ENCODE measurements at places on chromosomes 3 and 15. TPM values are rescaled to one million over a fixed set of nuclear protein-coding genes. Genes with fewer than 3 reads are reported as not detected.

Gene LRRC3B
- 67.9 TPM for polyA plus RNA-seq

Gene LYZL4
- polyA plus RNA-seq: not detected

Gene NRG4
- 7.3 TPM for polyA plus RNA-seq

GRCh38 chr3:84304214-84304613 lies 654.6 kb upstream of the CADM2 start:
- no peak for DNase-seq

DNA sequence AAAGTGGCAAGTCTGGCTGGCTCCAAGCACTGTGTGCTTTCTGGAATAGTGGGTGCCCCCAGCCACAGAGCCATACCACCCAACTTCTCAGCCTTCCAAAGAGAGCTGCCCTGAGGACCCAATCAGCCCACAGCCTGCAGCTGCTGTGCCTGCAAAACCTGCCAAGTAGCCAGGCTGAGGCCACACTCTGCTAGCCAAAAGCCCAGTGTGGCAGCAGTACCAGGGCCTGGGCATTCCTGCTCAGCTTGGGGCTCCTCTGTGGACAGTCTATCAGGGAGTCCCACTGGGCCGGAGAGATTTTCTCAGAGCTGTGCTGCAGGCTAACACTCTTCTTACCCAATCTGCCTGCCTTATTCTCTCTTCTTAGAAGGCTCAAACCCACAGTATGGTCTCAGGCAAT lies 136.5 kb downstream of the TPRA1 start:
- no peak for DNase-seq

DNA sequence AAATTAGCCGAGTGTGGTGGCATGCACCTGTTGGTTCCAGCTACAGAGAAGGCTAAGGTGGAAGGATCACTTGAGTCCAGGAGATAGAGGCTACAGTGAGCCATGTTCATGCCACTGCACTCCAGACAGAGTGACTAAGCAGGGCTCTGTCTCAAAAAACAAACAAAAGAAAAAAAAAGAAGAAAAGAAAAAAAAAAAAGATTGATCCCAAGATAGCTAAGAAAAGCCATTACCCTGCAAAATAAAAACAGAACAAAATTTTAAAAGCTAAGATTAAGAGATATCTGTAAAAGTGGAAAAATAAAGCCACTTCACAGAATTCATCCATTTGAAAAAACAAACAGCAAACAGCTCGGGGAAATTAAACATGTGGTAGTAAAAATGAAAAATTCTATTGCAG lies 23.8 kb downstream of the LRRC2 start:
- DNase-seq: no peak

DNA sequence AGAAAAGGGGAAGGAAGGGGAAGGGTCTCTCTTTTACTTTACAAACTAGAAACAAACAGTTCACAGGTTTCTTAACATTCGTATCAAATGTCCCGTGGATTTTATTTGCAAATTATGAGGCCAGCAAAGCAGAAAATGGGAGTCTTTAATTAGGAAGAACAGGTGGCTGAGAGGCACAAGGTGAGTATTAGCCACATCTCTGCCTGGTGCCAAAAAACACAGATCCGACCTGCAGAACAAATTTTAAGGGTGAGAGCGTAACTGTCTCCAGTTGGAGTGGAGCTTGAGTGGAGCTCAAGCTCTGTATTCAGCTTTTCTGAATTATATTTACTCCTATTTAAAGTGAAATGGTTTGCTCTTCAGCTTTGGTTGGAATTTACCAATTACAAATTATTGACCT lies 1004.9 kb downstream of the FHIT start:
- DNase-seq: no peak

DNA sequence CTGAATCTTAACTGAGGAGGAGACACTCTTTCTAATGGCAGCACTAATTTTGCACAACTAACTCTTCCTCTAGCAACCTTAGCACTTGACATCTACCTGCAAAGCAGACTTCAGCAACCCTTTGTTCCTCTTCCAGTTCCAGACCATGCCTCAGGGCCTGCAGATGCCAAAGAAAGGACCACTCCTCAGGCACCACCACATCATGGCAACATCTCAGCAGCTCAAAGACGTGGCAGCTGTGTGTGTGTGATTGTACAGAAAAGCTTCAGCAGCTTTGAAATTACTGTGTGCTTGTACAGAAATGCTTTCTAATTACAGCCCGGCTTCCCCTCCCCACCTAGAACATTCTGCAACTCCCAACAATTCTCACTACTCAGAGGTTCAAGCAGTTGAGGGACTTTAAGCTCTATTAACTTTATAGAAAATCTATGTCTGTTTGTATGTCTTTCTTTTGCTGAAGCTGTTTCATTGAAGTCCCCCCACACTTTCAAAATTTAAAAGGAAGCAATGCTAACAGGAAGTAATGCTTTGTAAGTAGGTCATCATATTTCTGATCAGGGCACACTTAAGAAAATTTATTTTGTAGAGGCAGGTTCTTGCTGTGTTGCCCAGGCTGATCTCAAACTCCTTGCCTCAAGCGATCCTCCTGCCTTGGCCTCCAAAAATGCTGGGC lies 115.2 kb downstream of the CD47 start:
- no peak for DNase-seq

GRCh38 chr3:160929595-160929994 lies 173.6 kb downstream of the PPM1L start:
- peak; percentile 50 for DNase-seq

GRCh38 chr15:63066272-63066671 lies 23.7 kb downstream of the TPM1 start:
- no peak for DNase-seq

DNA sequence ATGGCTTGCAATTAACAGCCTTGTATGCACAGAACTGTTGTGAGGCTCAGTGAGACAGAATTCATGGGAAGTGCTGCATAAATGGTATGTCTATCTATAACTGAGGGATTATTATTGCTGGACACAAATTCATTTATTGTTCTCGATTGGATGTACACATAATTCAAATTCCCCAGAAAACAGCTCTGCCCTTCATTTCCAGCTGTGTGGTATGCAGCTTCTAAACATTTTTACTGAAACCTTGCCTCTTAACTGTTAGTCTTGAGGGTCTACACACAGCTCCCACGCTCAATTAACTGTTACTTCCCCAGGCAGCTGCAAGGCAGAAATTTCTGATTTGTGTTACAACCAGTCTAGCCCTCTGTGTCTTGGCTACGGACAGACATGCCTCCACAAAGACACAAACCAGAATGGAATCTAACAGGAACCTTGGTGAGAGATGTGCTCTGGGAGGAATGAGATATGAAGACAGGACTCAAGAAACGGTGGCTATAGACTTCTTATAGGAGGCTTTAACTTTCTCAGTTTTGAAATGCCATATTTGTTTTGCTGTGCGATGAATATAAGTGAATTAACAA lies 139.7 kb upstream of the TBL1XR1 start:
- DNase-seq: no peak

GRCh38 chr3:190739641-190740185 lies 122.8 kb downstream of the GMNC start:
- no peak for DNase-seq

DNA sequence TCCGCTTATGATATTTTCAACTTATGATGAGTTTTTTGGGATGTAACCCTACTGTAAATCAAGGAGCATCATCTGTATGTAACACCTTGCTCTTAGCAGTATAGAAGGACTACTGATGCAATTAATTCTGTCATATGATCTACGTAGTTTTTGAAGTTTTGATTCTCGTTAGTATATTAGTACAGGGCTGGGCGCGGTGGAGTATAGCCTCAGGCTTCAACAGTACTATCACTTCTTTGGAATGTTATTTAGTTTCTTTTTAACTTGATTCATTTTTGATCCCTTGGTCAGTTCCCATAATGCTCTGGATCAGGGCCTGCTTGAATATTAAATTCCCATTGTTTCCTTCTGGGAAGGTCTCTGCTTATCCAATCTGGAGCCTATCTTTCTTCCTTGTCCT lies 23.9 kb upstream of the AP4E1 start:
- no peak for DNase-seq

GRCh38 chr3:13508496-13508895 lies 28.4 kb downstream of the HDAC11 start:
- DNase-seq: no peak
